ENCODE measurements at places on chromosomes 6 and 20. TPM values are rescaled to one million over a fixed set of nuclear protein-coding genes. Genes with fewer than 3 reads are reported as not detected.

GRCh38 chr20:54104781-54105180 is 34.4 kb upstream of the BCAS1 start:
- H3K4me3 ChIP-seq = no peak overlapping the region
- no peak for DNase-seq
- H3K27me3 ChIP-seq = peaks cover 26% of the 10 kb centered on the region

- peaks cover 38% of the 10 kb centered on the region for H3K27me3 ChIP-seq
- no peaks in the 10 kb centered on the region for H3K36me3 ChIP-seq
- H3K4me3 ChIP-seq = peak overlapping the region; percentile 34
- no peak overlapping the region for H3K27ac ChIP-seq
- peak; percentile 24 for DNase-seq
- H3K4me1 ChIP-seq = peaks cover 11% of the 10 kb centered on the region
Measured at GRCh38 chr20:1185316-1185741, 548 bp upstream of the TMEM74B start.

- no peaks in the 10 kb centered on the region for H3K36me3 ChIP-seq
- no peak overlapping the region for H3K27ac ChIP-seq
- no peaks in the 10 kb centered on the region for H3K27me3 ChIP-seq
- no peak for DNase-seq
- H3K4me1 ChIP-seq = no peaks in the 10 kb centered on the region
Measured at GRCh38 chr6:48048451-48049146, 62.4 kb downstream of the PTCHD4 start.

DNA sequence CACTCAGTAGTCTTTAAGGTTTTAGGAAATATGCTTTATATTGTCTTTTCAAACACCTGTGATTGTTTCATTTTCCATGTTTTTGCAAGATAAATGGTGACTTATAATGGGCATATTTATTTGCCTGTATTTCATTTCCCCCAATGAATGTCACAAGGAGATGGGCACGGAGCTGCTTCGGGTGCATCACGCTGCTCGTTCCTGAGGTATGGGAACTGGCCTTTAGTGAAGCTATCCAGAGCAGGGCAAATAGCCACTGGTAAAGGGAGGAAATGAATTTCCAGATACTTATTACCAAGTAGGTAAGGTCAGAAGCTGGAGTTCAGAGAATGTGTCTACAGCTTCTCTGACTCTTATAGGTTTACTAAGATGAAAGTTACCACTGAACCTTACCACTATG is 3.7 kb downstream of the POU3F2 start:
- peaks cover 23% of the 10 kb centered on the region for H3K4me1 ChIP-seq
- H3K27me3 ChIP-seq = peaks cover 71% of the 10 kb centered on the region
- peaks cover under 1% of the 10 kb centered on the region for H3K36me3 ChIP-seq
- no peak for DNase-seq
- H3K27ac ChIP-seq = no peak overlapping the region

SPINT3 gene
- total RNA-seq = not detected

PACRG gene
- total RNA-seq = not detected

CLPSL1 gene
- not detected for total RNA-seq

FBXL4 gene
- total RNA-seq = 9.5 TPM

PPP1R16B gene
- 65.1 TPM for total RNA-seq

Data from activated CD8-positive, alpha-beta T cell treated with anti-CD3 and anti-CD28 coated beads, Interleukin-2, amount 10 ng/mL, durations not matched to agents 7 days and 5 days (primary cell).